Stimulated activated CD8-positive, alpha-beta memory T cell treated with anti-CD3 and anti-CD28 coated beads, Interleukin-2, amount 100 ng/mL, for 1 hour (primary cell): ENCODE measurements at places on chromosomes 13 and 19.

GRCh38 chr19:28736528-28736927, 476.4 kb downstream of the UQCRFS1 start:
- DNase-seq, result no peak

DNA sequence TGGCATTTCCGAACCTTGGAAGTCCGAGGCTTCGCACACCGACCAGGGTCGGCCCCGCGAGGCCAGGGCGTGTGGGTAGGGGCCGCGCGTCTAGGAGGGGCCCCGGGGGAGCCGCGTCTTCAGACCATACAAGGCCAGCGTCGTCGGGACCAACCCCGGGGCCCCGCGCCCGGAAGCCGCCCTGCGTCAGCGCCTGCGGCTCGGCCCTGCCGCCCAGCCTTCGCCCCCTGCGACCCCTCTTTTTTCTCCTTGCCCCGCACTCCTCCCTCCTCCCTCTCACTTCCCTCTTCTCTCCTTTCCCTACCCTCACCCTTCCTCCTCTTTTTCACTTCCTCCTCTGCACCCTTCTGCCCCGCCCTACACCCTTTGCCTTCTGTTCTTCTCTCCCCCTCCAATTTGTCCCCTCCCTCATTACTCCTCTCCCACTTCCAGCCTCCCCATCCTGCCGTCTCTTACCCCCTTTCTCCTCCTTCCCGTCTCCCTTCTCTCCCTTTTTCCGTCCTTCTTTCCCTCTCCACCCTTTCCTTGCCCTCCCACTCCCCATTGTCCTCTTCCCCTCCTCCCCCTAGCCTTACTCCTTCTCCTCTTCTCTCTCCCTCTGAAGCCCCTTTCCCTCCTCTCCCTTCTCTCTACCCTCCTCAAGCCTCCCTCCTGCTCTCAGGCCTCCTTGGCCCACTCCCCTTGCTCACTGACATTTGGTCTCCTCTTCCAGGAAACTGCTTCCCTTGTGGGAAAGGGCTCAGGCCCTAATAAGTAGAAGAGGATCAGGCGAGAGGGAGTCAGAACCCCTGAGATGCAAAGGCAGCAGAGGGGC, 2.2 kb upstream of the PLEKHG2 start:
- DNase-seq, result peak; percentile 51

- no peak for DNase-seq
Measured at GRCh38 chr19:7067716-7068115, 1.8 kb upstream of the ZNF557 start.

DNA sequence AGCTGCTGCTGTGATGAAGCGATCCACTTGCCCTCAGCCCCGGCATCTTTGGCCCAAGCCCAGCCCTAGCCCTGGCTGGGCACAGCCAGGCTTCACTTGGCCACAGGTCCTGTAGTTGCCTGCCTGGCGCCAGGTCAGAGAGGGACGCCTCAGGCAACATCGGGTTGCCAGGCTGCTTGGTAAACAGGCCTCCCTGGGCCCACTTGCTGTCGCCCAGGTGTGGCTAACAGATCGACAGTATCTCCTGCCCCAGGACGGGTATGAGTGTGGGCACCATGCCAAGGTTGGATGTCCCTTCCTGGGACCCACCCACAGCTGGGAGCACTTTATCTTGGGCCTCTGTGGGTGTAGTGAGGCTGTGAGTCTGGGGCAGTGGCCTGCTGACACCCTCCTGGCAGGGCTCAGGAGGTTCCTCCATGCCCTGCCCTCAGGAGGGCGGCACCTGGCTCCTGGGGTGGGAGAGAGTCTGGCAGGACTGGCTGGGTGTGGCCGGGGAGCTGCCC, 27.8 kb downstream of the CARM1 start:
- DNase-seq, result no peak

DNA sequence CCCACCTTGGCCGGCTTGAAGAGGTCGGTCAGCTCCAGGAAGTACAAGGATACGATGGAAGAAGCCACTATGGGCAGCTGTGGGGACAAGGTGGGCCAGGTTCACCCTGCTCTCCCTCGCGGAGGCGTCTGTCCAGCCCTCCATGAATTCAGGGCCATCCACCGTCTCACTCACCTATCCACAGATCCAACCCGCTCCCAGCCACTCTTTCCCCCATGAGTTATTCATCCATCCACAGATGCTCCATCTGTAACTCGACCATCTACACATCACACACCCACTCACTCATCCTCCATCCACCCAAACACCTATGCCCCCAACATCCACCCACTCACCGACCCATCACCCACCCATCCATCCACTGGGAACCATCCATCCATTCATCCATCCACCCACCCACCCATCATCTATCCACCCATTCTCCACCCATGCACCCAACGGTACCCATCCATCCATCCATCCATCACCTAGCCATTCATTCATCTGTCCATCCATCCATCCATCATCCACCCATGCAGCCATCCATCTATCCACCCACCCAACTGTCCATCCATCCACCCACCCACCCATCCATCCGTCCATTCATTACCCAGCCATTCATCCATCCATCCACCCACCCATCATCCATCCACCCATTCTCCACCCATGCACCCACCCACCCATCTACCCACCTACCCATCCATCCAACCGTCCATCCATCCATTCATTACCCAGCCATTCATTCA, 5.8 kb downstream of the PLPPR3 start:
- no peak for DNase-seq

GRCh38 chr13:93462151-93462550, 235.5 kb downstream of the GPC6 start:
- no peak for DNase-seq

- no peak for DNase-seq
Measured at GRCh38 chr13:68927387-68928026, 1180.1 kb upstream of the ATXN8OS start.

- peak; percentile 55 for DNase-seq
Measured at GRCh38 chr19:661427-662196, 1.4 kb downstream of the RNF126 start.

DNA sequence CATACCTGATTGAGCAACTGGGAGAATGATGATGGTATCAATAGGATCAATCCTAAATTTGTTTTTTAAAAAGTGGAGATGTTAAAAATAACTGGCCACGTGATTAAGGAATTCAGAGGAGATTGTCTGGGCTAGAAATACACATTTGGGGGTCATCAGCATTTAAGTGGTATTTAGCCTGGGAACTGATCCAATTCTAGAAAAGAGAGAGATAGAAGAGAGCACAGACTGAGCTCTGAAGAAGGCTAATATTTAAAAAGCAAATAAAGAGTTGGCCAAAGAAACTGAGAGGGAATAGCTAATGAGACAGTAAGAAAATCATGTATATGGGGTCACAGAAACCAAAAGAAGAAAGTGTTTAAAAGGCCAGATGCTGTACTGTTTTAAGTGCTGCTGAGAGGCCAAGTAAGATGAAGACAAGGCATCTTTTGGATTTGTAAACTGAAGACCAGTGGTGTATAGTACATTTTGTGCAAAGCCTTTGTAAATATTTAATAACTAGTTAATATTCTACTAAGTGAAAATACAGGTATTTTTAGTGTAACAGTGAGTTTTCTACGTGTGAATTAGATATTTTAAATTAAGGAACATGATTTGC, 40.2 kb downstream of the UBL3 start:
- no peak for DNase-seq

DNA sequence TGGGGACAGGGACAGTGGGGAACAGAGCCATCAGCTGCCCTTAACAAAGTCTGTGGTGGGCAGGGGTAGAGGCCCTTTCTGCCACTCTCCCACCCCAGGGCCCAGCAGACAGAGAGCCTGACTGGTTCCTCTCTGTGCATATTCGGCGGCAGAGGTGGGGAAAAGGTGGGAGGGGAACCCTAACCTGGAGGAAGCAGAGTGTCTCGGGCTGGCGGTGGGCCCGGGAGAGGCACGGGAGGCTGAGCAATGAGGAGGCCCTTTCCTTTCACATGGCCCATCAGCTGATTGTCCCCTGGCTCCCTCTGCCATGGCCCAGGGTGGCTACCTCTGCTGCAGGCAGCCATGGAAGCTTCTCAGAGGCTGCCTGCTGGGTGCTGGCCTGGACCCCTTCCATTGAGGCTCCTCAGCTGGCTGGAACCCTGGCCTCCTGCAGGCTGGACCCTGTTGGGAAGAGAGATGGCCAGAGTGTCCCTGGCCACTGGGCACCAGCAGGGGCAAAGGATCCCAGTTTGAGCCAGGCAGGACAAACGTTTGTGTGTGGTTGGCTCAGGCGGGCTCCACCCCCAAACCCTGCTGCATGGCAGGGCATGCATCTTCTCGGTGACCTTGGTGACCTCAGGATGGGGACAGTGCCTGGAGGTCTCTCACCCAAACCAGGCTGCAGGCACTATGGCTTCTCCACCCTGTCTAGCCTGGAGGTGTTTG, 202.8 kb upstream of the ZNF536 start:
- DNase-seq, result no peak

DNA sequence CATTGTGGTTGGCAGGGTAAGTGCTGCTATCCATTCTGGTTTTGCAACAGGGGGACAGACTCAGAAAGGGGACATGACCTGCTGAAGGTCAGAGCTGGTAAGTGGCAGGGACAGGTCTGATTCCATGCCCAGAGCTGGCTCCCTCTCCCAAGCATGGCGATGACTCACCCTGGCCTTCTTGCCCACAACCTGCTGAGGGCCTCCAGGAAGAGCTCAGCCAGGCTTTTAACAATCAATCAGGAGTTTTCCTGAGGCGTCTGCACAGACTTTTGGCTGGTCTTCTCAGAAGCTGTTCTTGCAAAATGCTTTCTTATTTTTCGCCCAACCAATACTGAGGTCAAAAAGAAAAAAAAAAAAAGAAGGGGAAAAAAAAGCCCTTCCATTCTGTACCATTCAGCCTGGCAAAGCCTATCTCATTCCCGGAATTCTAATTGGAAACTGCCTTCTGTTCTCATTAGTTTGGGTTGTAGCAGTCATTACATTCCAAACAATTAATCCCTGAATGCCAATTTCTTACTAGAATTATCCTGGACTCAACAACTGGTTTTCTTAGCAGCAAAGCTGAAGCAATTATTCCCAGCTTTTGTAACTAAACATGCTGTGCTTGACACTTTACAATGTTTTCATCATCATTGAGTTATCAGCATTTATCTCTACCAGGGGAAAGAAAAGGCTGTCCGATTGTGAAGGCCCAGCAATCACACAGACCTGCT, 17.7 kb downstream of the SIAH3 start:
- no peak for DNase-seq

GRCh38 chr19:1264801-1265614, 4.1 kb upstream of the CIRBP start:
- DNase-seq, result no peak

DNA sequence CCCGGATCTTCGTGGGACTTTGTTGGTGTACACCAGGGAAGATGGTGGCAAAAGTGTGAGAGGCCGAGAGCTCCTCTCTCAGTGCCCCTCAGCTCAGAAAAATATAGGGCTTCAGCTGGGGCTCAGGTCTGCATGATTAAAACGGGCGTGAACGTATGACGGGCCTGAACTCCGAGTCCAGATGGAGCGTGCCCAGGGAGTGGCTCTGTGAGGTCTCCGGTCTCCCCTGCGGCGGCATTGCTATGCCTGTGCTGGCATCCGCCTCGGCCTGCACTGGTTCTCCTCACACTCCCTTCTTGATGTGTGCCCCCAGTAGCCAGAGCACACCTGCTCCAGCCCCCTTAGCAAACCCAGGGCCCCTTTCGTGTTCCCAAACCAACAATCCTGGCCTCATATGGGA, 82.0 kb downstream of the TEX29 start:
- no peak for DNase-seq

GRCh38 chr13:80988391-80989151, 647.6 kb upstream of the SPRY2 start:
- DNase-seq, result no peak

- DNase-seq, result no peak
Measured at GRCh38 chr13:21689097-21689496, 18.2 kb downstream of the FGF9 start.

DNA sequence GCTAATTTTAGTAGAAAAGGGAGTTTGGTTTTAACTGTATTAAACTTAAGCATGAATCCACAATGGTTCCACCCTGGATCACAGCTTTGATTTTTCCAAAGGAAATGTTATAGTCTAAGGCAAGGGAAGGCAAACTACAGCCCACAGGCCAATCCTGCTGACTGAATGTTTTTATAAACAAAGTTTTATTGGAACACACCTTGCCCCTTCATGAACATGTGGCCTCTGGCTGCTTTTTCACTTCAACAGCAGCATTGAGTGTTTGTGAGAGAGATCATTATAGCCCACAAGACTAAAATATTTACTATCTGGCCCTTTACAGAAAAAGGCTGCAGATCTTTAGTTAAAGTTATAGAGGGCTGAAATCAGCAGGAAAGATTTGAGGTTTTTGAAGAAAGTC, 198.7 kb downstream of the IRS2 start:
- no peak for DNase-seq

DNA sequence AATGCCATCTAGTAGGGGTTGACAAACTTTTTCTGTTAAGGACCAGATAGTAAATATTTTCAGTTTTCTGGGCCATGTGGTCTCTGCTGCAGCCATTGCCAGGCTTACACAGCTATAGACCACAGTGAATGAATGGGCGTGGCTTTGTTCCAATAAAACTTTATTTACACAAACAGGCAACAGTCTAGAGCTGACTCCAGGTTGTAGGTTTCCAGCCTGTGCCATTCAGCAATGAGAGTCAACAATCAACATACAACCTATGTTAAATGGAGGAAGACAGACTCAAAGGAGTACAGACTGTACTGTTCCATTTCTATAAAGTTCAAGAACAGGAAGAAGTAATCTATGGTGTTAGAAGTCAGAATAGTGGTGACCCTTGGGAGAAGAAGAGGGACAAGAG, 15.2 kb upstream of the IZUMO2 start:
- no peak for DNase-seq

GRCh38 chr13:31437975-31438374, 238.2 kb downstream of the B3GLCT start:
- DNase-seq, result no peak

- no peak for DNase-seq
Measured at GRCh38 chr13:54879036-54879435, 1850.4 kb downstream of the OLFM4 start.

- no peak for DNase-seq
Measured at GRCh38 chr19:58304748-58305064, 471 bp upstream of the ERVK3-1 start.

DNA sequence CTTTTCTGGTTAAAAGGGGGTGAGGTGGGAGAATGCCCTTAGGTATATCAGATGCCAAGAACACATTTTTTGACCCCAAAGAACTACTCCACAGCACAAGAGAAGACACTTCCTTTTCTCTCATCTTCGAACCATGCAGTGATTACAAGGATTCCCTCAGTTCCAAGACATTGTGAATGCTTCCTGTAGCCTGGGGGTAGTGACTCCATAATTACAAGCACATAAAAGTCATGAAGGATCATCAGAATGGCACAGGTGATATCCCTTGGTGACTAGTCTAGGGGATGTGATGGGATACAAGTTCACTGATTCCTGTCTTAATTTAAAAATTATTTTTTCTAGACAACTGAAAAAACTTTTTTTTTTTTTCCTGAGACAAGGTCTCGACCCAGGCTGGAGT, 78.0 kb downstream of the ZC3H13 start:
- no peak for DNase-seq

GRCh38 chr19:53545271-53546065, 7.5 kb downstream of the ZNF331 start:
- DNase-seq, result no peak
